ENCODE measurements at places on chromosomes 3 and 15. TPM values are rescaled to one million over a fixed set of nuclear protein-coding genes. Genes with fewer than 3 reads are reported as not detected.

Gene HIGD1A
- total RNA-seq, result 130 TPM

Gene GP5
- not detected for total RNA-seq

Gene PEX11A
- total RNA-seq, result 3.9 TPM

Gene PRR20G
- total RNA-seq, result not detected

Gene ARHGEF26
- 1.7 TPM for total RNA-seq

Gene ANKRD28
- 372 TPM for total RNA-seq

Gene WDR93
- under 0.01 TPM for total RNA-seq

Gene SERINC4
- total RNA-seq, result under 0.01 TPM

Gene TM4SF18
- total RNA-seq, result not detected

Gene SCN10A
- total RNA-seq, result not detected

Gene LIPH
- under 0.01 TPM for total RNA-seq

Gene ITIH3
- total RNA-seq, result 8.2 TPM

Gene WNT7A
- total RNA-seq, result not detected

Gene AGBL1
- not detected for total RNA-seq

Gene CELF6
- total RNA-seq, result not detected

Gene STRA6
- 52.7 TPM for total RNA-seq

Gene CPLX3
- not detected for total RNA-seq

Gene CCR8
- not detected for total RNA-seq

Gene LYZL4
- not detected for total RNA-seq

Gene TM4SF4
- not detected for total RNA-seq

Gene CNTN4
- total RNA-seq, result 6.9 TPM

Gene SIDT1
- not detected for total RNA-seq

Gene NAALADL2
- 16.4 TPM for total RNA-seq

Gene ALPK3
- total RNA-seq, result 0.86 TPM

Gene SLC22A13
- 0.43 TPM for total RNA-seq

Gene PLXND1
- 91.8 TPM for total RNA-seq

Gene SV2B
- total RNA-seq, result not detected

Gene IGDCC3
- total RNA-seq, result under 0.01 TPM

Gene SLC22A14
- 0.86 TPM for total RNA-seq

Gene GABRR3
- not detected for total RNA-seq

Gene SEMA6D
- total RNA-seq, result 3.0 TPM

Gene CNTN3
- total RNA-seq, result 1.6 TPM

All from fibroblast of villous mesenchyme (primary cell).